ENCODE measurements at places on chromosomes 4 and X.

- DNase-seq = no peak
Measured at GRCh38 chr4:15376594-15376993, 51.2 kb upstream of the C1QTNF7 start.

DNA sequence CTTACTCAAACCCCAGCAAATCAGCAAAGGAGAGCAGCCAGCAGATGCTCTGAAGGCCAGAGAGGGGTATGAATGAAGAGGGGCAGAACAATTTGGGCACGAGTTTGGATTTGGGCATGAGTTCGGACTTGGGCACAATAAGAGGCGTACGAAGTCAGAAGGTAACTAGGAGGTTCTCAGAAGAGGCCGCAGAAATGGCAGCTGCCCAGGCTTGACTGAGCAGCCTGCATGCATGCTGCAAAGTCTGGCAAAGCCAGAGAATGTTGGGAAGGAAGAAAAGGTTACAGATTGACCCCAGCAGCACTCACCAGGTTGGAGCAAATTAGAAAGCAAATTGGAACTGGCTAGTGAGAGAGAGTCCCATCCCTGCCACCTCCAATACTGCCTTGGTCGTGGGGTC, 15.2 kb downstream of the CCDC149 start:
- DNase-seq = no peak

- DNase-seq = no peak
Measured at GRCh38 chr4:121692261-121692660, 4.5 kb downstream of the ANXA5 start.

DNA sequence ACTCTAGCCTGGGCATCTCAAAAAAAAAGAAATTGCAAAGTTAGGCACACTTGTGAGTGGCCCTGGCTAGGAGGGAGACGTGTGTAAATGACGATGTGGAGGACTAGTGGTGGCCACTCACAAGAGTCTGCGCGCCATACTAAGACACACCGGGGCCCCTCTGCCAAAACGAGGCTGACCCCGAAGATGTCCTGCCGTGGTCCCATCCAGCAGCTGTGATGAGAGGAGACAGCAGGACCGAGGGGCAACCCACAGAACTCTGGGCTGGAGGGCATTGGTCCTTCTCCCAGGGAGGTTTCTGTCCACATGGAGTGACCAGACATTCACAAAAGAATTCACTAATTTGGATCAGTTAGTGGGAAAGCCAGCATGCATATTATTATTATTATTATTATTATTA, 47.4 kb downstream of the NOP14 start:
- peak; percentile 60 for DNase-seq

- no peak for DNase-seq
Measured at GRCh38 chrX:112011376-112011775, 71.2 kb downstream of the TRPC5 start.

DNA sequence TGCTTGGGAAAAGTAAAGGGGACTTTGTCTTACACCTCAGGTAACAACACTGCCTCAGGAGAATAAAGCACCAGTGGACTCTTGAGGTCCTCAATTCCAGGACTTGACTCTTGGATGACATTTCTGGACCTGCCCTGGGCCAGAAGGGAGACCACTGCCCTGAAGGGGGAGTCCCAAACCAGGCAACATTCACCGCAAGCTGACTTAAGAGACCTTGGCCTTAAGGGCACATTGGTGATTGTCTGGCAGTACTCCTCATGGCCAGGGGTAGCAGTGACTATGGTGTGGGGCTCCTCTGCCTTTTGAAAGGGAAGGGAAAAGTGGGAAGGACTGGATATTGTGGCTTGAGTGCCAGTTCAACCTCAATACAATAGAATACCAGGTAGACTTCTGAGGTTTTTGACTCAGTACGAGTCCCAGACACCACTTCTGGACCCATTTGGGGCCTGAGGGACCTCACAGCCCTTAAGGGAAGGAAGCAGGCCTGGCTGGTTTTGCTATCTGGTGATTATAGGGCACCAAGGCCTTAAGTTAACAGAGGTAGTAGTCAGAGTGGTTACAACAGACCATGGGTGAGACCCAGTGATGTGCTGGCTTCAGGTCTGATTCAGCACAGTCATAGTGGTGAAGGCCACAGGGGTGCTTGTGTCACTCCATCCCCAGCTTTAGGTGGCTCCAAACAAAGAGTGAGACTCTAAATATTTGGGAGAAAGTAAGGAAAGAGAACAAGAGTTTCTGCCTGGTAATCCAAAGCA, 121.2 kb upstream of the TET2 start:
- DNase-seq = no peak

- no peak for DNase-seq
Measured at GRCh38 chr4:159414305-159414704, 311.4 kb downstream of the RAPGEF2 start.

DNA sequence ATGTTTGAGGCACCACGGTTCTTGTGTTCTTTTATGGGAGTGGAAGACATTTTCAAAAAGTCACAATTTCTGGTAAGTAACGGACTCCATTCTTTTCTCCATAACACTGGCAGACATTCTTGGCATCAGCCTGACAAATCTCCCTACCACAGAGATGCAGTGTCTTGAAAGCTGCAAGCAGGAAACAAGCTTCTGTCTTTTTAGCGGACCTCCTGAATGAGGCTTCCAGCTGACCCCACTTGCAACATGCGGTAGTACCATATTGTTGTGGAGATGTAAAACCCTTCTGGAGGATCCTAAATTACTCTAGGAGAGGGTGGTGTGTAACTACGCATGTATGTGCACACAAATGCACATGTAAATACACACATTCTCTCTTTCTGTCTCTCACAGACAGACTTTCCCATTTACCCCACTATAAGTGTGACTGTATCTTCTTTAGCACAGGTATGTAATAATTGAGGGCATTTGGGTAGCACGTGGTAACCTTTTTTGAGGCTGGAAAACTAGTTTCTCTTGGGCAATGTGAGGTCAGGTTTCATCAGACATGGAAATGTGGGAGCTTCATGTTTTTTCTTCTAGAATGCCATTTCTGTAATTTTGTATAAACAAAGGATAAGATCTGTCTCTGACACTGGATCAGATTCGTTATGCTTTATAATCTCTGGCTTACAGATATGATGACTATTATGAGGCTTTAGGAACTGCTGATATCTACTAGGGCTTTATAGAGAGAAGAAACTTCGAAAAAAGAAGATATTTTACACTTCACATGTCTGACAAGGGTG, 130.1 kb downstream of the MGST2 start:
- no peak for DNase-seq

DNA sequence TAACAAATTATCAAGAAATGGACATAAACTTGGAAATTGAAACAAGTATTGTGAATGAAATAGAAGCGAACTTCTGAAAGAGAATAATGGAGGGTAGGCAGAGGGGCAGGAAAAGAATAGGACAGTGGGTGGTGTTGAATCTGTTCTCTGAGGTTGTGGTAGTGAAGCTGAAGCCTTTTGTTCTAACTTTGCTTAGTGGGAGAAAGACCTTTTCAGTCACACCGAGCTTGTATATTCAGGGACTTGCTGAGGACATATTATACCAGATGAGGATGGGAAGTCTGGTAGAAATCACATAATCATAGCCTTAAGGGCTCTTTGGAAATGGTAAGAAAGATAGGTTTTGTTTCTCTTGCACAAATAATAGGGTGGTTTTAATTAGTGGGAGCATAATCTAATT, 115.4 kb upstream of the NDST4 start:
- no peak for DNase-seq

DNA sequence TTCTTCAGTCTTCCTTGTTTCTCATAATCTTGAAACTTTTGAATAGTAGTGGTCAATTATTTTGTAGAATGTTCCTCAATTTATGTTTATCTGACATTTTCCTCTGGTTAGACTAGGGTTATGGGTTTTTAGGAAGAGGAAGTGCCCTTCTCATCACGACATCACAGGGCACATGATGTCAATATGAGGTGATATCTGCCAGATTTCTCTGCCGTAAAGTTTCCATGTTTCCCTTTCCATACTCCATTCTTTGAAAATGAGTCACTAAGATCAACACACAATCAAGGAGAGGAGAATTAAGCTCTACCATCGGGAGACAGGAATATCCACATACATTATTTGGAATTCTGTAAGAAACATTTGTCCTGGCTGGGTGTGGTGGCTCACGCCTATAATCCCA, 28.4 kb downstream of the RP2 start:
- DNase-seq = no peak

DNA sequence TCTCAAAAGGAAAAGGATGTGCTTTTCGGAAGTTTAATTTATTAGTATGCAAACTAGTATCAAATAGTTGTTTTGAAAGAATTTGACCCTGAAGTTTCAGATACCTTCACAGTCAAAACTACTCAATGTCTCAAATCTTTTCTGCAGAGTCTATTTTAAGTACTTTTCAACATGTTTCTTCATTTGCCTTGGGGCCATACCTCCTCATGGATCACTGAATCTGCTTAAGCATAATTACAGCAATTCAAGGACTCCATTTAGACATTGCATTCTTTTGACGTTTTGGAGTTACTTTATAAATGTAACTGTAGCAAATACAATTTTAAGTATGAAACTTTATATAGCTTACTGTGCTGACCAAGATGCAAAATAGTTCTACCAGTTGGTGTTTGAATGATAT, 25.5 kb downstream of the PALLD start:
- no peak for DNase-seq

DNA sequence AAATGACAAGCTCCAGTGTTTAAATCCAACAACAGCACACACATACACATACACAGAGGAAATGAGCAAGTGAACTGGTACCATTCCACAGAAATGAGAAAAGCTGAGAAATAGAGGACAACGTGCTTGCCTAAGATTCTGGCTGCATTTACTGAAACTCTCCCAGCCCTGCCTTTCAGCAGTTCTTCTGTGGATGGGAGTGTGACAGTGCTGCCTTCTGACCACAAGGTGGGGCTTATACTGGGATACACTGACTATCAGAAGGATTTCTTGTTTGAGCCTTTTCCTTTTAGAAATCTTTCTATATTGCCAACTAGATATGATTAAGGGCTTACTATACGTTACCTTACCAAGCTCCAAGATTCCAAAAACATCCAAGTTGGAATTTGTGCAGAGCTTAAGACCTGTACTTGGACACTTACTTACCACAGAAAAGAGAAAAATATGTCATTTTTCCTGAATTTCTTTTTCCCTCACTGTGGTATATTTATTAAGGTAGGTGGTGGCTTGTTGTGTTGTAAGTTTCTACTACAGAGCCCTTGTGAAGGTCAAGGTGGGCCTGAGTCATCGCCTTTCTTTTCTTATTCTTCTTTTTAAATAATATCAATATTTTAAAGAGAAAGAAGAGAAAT, 10.7 kb upstream of the CXCL8 start:
- no peak for DNase-seq

DNA sequence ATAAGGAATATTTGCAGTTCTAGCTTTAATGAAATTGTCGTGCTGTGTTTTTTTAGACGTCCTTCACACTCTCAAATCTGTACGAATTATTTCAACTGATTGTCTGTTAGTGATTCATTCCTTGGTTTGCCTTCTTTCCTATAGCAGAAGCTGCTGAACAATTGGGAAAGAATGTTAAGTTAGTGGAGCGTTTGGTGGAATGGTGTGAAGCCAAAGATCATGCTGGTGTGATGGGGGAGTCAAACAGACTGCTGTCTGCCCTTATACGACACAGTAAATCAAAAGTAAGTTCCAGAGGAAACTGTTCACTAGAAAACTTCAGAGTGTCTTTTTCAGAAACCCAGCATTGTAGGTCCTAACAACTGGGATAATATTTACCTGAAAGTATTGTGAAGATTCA, 159.9 kb downstream of the RAP1GDS1 start:
- no peak for DNase-seq

DNA sequence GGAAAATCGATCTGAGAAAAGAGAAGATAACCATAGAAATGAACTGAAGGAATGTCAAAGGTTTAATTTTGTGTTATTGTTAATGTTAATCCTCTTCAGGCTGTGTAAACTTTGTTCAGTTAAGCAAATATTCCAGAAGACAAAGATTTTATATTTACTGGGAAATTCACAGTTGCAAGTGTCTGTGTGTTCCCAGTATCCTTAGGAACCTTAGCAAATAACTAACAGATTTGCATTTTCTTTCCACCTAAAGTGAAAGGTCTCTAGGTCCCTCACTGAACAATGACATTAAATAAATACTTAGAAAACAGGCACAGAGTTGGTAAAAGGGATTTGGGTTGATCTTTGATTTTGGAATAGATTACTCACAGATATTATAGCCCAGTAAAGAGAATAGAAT, 324.7 kb downstream of the C4orf33 start:
- DNase-seq = no peak

DNA sequence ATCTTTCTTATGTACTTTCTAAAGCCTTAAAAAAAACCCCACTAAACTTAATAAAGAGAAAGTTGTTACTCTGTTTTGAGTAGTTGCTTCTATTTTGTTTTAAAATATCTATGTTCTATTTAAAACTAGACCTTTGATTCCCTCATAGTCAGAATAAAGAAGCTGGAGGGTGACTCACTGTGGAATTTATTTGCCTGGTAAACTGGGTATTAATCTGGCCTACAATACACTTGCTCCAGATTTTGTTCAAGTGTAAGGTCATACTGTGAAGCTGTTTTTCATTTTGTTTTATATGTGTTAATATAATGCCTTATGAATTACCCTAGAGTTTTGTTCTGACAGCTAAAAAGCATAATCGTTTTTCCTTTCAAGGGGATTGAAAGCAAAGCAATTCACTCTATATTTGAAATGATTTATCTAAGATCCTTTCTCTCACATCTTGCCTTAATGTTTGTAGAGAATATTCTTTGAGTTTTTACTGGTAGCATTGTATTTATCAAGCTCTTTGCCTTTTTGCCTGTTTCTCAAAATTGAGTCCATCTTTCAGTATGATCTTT, 277.4 kb upstream of the PITX2 start:
- no peak for DNase-seq

DNA sequence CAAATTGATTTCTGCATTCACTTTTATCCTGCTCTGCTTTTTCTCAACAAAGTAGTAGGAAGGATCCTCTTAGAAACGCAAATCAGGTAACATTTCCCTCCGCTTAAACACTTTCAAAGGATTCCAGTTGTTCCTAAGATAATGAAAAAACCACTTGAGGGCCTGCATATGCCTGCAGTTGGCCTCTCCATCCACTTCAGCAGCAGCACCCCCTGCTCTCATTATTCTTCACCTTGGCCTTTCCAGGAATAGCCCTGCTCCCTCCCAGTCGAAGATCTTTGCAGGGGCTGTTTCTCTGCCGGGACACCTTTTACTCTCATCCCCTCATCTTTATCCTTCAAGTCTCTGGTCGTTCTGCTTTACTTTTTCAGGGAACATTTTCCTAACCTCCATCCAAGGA, 314.0 kb downstream of the INPP4B start:
- DNase-seq = no peak

- DNase-seq = no peak
Measured at GRCh38 chr4:155819066-155819465, 47.0 kb downstream of the ASIC5 start.

GRCh38 chrX:43469391-43470054, 186.6 kb upstream of the MAOA start:
- DNase-seq = no peak

DNA sequence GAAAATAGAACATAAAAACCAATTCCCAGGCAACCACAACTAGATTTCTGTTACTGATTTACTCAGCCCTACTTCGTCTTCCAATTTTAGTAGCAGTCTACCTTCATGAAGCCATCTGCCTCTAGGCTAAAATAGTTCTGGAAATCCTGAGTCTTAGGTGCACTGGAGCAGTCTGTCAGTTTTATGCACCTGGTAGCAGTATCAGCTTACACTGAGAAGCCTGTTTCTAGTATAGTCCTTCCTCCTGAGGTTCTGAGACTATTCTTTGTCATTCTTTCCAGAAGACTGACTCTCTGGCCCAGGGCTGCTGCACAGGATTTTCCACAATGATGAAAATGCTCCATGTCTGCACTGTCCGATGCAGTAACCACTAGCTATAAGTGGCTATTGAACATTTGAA, 16.9 kb upstream of the HPRT1 start:
- no peak for DNase-seq

- peak; percentile 61 for DNase-seq
Measured at GRCh38 chrX:56569378-56570057, 6.1 kb downstream of the UBQLN2 start.

Measured in activated effector memory CD4-positive, alpha-beta T cell treated with anti-CD3 and anti-CD28 coated beads, Interleukin-2, amount 50 U/mL, for 16 hours (primary cell).